Stimulated activated CD4-positive, alpha-beta T cell treated with anti-CD3 and anti-CD28 coated beads, Interleukin-12 subunit alpha, Interleukin-12 subunit beta, amount 100 ng/mL, for 24 hours (primary cell): ENCODE measurements at places on chromosomes 4 and X.

GRCh38 chr4:43223820-43224219 lies 331.3 kb downstream of the GRXCR1 start:
- no peak for DNase-seq

GRCh38 chr4:121819216-121819965 lies 4.3 kb downstream of the CCNA2 start:
- DNase-seq = no peak

DNA sequence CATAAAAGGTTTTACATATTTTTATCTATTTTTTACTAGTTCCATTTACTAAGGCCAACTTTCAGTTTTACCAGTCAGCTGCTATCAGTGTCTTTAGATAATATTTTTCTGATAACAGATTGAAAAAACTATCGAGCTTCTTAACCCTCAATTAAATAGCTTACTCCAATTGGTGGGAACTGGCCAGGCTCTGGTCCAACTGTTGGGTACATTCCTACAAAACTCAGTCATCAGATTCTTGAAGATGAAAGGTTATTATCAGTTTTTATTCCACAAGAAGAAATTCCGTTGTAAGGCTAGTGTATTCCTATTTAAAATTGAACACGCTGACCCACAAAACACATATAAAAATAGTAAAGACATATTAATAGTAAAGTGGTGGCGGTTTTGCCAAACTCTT lies 346.2 kb downstream of the MAPK10 start:
- no peak for DNase-seq

- DNase-seq = no peak
Observed at GRCh38 chrX:71236836-71237235, 13.8 kb downstream of the GJB1 start.

DNA sequence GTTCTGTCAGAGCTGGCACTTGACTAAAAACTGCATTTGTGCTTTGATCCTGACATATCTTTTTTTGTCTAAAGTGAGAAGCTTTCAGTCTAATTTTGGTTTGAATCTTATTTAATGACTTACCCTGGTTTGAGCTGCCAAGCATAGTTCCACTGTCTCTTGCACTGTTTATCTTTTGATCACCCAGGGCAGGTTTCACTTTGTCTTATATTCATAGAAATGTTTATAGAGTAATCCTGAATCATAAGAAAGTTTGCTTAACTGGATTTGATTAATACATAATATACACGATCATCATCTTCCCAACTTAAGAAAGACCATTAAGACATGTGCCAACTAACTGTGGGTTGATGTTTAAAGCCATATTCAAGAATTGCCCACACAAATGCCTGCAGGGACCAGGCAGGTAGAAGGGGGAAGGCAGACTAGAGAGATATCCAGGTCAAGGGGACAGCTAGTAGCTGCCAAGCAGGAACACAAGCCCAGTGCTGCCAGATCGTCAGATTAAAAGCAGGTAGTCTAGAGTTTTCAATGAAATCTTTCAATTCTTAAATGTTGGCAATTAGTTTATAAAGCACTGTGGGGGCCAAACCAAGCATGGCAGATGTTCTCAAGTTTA lies 1.9 kb downstream of the GK start:
- DNase-seq = no peak

DNA sequence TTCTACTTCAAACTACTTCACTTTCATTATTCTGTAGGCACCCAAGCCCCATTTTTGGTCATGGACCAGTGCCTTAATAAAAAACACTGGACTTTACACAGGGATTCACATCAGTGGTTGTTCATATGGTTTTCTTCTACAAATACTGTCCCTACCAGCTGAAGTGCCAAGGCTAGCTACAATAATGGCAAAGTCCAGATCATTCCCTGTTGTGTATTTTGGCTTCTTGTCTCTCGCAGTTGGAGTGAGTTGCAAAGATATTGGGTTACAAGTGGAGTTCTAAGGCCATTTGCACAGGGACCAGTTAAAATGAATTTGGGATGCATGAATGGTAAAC lies 16.7 kb upstream of the ANKRD17 start:
- DNase-seq = no peak

DNA sequence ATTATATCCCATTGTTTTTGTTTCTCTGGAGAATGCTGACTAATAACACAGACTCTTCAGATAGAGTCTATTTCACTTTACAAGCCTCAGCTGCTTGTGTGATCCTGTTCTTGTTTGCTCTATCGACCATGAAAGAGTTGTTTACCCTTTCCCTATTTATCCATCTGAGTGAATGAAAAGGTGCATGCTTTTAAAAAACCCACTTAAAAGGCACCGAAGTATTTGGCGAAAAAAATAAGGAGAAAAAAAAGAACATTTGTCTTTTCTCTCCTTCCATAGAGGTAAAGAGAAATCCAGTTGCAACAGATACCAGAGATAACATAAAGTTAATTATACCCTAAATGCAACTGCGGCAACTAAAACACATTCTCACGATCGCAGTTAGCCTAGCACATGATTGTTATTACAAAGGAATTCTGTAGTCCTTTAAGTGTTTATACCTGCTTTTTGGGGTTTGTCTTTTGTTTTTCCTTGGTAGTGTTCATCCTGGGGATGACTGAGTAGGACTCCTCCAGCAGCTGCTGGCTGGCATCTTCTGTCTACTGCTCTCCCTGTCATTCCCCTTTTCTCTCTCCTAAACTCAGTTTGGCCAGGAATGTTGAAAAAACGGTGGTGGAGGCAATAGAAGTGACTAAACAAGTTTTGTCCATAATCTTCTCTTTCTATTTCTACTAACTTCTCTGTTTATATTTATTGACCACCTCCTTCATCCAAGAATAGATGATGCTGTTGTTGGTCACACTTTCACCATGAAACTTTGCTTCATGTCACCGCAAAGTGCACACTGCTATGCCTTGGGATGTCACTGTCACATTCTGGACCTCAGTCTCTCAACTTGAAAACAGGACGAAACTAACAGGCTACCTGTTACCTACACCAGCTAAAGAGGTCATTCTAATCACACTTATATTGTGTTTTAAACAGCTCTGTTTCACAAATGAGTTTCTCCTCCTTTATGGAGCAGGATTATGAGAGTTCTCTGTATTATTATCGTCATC lies 41.9 kb upstream of the FRAS1 start:
- DNase-seq = no peak

DNA sequence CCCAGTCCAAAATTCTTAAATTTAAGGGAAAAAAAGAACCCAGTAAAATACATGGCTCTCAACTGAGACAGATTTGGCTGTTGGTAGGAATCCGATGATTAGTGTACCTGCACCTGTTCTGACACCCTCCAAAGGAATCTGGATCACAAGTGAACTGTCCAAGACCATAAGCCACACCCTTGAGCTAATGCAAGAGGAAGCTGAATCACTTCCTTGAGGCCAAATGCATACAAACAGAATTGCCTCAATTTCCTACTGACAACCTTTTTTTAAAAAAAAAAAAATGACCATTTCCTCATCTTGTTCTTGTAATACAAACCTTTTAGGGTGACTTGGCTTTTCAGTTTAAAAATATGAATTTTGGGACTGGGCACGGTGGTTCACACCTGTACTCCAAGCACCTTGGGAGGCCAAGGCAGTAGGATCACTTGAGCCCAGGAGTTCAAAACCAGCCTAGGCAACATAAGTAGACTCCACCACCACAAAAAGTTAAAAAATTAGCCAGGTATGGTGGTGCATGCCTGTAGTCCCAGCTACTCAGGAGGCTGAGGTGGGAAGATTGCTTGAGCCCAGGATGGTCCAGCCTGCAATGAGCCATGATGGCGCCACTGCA lies 10.7 kb upstream of the FBXL5 start:
- DNase-seq = no peak

DNA sequence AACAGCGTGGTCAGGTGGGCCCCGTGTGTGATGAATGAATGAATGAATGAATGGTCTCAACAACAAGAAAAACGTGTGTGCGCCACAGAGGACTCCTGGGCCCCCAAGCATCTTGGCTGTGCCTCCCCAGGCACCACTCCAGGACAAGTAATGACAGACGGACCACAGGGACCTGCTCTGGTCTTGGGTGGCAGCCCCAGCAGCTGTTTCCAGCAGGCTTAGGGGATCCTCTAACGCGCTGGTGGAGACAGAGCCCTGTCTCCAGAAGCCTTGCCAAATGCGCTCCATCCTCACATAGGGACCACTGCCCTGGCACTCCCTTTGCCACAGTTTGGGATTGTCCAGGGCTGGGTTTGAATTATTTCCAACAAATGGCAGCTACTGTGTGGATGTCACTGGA lies 39.1 kb downstream of the PSAPL1 start:
- no peak for DNase-seq

GRCh38 chr4:74278490-74278889 lies 29.8 kb upstream of the EPGN start:
- no peak for DNase-seq

DNA sequence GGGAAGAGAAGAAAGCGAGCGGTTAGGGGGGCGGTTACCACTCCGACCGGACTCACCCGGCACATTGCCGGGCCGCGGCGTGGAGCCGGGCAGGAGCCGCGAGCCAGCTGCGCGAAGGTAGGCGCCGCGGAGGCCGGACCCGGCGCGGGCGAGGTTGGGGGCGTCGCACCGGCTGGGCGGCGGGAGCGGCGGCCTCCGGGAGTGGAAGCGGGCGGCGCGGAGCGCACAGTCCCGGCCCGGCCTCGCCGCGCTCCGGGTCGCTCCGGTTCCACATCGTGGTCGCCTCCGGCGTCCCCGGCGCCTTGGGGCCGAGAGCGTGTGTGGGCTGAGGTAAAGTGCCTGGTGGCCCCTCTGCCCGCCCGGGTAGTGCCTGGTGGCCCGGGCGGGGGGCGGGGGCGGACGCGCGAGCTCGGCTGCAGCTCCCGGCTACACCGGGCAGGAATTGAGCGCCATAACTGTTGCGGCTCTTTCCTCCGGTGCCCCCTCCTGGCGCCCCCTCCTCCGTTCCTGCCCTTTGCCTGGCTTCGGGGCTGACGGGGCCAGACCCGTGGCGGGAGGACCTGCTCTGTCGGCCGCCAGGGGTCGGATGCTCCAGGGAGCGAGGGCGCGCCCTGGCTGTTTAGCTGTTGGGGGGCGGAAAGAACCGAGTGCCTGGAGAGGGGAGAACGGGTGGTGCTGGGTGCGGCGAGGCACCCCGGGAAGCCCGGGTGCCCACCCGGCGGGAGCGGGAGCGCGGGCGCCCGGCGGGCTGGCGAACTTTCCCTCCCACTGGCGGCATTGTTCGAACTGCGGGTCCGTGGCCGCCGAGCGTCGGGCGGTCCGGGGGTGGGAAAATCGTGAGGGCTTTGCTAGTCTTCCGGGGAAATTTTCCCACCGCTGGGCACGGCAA lies 626 bp downstream of the JADE3 start:
- DNase-seq = no peak

DNA sequence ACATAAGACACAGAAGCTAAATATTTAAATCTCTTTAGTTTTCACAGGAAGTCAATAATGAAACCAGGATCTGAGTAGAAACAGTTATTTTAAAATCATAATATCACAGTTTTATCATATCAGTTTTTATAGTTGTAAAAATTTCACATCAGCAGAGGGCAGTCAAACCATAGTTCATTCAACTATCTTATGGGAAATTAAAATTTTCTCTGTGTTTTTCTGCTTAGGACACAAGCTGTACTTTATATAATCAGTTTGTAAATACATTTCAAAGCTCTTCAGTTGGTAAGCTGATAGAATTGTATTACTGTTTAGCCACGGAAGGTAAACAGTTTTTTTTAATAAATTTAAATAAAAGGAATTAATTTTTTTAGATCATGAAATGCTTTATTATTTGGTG lies 204.8 kb upstream of the NUDT6 start:
- no peak for DNase-seq

DNA sequence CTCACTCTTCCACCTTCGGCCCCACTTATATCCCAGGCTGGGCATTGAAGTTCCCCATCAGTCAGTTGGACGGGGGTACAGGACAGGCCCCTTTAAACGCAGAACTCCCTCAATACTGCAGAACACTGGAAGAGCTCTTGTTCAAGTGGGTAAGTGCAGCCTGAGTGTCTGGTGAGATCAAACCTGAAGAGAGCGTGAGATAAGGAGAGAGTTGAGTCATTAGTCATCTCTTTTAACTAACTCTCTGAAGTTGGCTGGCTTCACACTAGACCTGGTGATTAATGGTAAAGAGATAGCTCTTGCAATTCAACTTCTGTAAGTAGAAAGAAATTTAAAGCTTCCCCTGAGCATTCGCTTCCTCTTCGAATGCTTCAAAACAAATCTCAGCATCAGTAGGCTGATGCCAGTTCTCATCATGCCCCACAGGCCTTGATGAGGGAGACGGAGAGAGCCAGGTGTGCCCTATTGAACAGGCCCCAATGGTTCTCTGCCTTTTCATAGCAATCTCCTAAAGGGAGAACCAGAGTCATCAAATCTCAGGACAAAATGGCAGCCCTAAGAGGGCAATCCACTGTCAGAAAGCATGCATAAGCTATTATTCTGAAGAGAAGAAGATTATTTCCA lies 41.0 kb upstream of the JADE1 start:
- no peak for DNase-seq

DNA sequence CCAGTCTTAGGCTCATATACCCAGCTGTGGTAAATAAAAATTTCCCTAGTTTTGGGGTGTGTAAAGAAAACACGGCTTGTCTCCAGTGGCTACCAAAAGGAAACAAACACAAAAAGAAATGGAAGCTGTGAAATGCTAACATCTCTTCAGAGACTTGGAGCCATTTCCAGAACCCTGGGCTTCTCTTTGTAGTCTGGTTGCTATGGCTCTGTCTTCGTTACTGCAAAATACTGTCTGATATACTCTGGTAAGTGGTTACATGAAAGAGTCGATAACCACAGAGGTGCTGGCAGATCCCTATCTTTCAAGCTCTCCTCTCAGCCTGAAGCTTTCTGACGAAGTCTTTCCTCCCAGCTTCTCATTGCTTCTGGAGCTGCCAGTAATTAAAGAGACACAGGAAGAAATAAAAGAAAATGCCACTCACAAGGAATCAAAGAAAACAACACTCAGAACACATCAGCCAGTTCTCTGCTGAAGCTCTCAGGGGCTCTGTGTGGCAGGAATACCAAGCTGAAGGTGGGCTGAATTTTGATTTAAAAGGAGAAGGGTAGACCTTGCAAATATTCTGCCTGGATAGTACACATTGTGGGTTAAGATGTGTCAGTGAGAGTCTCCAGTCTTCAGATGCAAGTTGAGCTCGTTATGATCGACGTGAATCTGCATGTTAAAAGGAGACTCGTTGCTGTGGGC lies 107.6 kb upstream of the FAM9C start:
- no peak for DNase-seq

- DNase-seq = no peak
Observed at GRCh38 chr4:102612824-102613366, 111.7 kb downstream of the NFKB1 start.

DNA sequence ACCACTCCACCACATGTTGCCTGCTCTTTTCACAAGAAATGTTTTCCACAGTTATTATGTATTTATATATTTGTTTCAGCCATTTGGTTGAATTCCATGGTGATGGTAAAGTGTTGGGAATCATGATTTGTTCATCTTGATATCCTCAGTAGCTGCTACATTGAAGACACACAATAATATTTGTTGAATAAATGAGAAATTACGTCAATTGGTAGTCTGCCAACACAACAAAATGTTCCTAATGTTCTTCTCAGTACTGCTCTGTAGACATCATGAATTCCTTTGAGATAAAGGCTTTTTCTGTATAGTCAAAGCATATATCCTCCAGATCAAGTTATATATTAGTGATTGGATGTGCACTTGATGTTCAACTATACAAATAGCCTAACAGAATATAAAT lies 29.5 kb downstream of the CXXC4 start:
- DNase-seq = no peak
